Stimulated activated CD8-positive, alpha-beta memory T cell treated with anti-CD3 and anti-CD28 coated beads, Interleukin-4, amount 100 ng/mL, for 1 hour (primary cell): ENCODE measurements at places on chromosomes 16 and 17.

DNA sequence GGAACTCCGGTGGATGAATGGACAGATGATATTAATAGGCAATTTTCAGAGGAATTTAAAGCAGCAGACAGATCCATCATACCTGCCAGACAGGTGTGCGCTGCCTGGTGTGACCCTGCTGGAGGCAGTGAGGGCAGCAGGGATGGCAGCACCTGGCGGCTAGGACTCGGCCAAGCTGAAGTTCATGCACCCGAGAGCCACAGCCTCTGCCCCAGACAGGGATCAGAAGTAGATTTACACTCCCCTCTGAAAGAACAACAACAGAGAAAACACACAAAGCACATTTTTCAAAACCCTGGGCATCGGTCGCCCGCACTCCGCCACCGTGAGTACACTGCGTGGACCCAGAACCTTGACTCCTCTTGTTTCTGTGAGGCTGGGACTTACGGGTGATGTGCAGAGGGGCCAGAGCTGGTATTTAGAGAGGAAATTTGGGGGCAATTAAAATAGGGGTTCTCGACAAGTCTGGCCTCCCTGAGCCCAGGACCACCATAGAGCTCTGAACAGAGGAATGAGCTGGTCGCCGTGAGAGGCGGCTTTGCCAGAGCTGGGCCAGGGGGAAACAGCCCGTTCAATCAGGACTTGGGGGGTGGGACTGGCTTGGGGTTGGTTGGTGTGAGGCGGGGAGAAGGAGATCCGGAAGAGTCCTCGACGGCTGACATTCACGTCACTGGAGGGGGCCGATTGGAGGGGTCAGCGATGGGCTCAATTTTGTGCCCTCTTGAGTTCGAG lies 101.0 kb downstream of the METRNL start:
- DNase-seq = no peak

GRCh38 chr16:10196999-10197398 lies 14.8 kb upstream of the GRIN2A start:
- DNase-seq = no peak

DNA sequence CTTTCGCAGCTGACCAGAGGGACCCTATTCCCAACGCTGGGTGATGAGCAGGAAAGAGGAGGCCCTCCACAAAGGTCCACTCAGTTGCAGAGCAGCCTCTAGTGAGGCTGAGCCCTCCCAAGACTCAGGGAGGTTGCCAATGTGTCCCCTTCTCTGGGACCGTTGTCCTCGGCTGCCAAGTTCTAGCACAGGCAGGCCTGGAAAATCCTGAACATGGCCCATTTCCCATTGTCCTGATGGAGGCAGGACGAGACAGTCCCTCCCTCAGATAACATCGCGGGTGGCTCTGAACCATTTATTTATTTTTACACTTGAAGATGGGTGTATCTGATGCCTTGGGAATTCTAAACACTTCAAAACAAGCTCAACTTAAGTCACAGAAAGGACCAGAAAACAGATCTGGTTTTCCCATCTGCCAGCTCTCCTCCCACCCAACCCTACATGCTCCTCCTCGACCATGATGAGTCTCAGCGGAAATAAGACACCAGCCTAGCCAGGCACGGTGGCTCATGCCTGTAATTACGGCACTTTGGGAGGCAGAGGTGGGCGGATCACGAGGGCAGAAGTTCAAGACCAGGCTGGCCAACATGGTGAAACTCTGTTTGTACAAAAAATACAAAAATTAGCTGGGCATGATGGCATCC lies 12.8 kb downstream of the CDIP1 start:
- DNase-seq = no peak

- DNase-seq = no peak
These were observed 1199.3 kb downstream of the CDH11 start for GRCh38 chr16:63922560-63922959.

DNA sequence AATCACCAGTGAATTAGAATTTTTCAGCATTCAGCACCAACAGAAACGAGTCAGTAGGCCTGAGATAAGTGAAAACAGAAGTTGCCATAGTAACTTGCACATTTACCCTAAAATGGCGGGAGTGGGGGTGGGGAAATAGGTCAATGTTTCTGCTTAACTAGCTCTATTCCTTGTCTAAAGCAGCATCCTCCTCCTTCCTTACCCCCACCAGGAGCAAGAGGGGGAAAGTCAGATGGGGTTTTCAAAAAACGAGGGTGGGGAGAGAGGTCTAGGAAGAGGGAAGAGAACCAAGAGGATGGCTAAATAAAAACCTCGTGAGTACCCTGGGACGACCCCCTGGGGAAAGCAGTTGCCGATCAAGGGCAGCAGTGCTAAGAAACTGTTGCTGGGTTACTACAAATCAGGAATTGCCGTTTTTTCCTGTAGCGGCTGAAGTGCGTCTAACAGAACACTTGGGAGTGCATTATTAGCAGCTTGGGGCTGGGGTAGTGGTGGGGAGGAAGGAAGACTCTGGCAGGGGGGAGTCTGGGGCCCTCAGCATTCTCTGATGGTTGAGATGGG lies 34.4 kb upstream of the MNT start:
- no peak for DNase-seq

DNA sequence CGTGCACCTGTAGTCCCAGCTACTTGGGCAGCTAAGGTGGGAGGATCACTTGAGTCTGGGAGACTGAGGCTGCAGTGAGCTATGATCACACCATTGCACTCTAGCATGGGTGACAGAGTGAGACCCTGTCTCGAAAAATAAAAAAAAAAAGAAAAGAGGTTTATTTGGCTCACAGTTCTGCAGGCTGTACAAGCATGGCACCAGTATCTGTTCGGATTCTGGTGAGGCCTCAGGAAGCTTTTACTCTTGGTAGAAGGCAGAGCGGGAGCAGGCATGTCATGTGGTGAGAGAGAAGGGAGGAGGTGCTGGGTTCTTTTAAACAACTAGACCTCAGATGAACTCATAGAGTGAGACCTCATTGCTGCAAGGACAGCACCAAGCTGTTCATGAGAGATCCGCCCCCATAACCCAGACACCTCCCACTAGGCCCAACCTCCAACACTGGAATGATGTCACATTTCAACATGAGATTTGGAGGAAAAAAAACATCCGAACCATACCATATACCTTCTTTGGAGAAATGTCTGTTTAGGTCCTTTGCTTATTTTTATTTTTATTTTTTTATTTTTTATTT lies 10.3 kb upstream of the RMI2 start:
- no peak for DNase-seq

- DNase-seq = no peak
These were observed 8.4 kb upstream of the CDRT4 start for GRCh38 chr17:15475631-15476354.

- no peak for DNase-seq
These were observed 46.9 kb downstream of the RMI2 start for GRCh38 chr16:11392041-11392581.

DNA sequence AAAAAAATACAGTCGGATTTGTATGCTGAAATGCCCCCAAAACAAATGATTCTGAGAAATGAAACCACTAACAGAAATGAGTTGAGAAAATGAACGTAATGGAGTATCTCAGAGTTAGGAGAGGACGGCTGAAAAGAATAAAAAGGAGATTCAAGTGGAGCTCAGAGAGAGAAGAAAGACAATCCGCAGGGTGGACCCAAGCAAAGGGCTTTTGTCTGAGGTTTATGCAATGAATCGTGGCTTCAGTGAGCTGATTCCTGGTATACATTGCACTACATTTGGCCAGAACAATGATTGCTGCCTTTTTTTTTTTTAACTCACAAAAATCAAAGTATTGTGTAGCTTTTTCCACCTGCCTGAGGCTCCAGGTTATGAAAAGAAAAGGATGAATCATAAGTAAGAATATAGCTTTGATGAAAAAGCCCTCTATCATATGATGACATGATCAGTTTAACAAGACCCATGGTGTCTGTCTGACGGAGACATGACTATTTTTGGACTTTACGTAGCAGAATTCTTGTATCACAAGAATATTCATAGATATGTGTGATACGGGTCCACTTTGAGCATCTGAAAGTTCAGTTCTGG lies 4.4 kb upstream of the MED9 start:
- no peak for DNase-seq

GRCh38 chr17:61468263-61468907 lies 16.2 kb downstream of the TBX4 start:
- DNase-seq = no peak

DNA sequence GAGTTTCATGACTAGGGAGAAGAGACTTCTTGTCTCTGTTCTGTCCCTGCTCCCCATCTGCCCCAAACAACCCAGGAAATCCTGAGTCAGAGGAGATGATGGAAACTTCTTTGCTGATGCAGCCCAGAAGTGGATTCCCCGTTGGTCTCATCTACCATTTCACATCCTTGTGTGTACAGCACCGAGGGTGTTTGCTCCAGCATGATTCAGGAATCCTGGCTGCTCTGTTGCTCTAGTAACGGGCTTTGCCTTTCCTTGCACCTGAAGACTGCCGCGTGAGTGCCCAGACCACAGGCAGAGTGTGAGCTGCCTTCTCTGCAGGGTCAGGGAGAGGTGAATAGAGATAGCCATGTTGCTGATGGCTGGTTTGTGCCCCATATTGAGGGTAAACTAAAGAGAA lies 408.4 kb downstream of the CPPED1 start:
- no peak for DNase-seq

DNA sequence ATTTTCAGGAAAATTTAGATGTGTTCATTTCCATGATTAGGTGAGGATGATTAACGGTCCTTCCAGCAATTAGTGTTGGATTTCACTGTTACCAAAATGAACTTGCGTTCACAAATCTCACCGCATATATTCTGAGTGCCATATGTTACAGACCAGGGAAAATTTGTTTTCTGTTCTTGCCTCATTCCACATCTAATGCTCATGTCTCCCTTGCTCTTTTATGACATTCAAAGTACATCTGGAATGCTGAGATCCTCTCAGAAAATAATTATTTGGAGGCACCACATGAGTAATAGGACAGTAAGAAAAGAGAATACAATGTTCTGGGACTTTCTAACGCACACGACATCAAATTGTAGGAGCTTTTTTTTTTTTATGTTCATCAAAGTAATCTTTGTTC lies 406.5 kb downstream of the SHISA9 start:
- DNase-seq = no peak

DNA sequence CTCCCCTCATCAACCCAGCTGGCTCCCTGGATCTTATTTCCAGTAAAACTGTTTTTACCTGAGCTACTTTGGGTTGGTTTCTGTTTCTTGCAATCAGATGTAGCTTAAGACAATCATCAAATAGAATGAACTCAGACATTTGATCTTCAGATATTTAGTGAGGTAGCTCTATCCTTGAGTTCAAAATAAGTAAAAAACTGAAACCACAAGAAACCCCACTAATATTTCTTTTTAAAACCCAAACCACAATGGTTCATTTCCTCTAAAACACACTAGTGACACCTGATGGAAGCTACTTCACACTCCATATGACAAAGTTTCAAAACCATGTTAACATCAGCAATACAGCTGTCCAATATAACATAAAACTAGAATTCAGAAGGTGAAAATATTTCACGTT lies 37.8 kb downstream of the CACNG1 start:
- DNase-seq = no peak

GRCh38 chr16:50736448-50736847 lies 5.4 kb upstream of the CYLD start:
- DNase-seq = no peak

DNA sequence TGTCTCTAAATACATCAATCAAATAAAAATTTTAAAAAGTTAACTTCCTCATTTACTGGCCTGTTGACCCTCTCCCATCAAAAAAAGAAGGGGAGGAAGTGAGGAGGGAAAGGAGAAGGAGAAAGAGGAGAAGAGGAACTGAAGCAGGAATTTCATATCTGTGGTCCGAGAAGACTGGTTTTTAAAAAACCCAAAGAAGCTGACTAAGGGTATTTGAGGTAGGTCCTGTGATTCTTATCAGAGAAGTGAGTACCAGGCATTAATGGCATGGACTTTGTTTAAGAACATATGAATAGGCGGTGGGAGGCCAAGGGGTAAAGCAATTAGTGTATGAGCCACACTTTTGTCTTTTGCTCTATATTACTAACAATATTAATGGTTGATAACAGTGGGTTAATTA lies 2.0 kb downstream of the SLC46A1 start:
- DNase-seq = no peak

DNA sequence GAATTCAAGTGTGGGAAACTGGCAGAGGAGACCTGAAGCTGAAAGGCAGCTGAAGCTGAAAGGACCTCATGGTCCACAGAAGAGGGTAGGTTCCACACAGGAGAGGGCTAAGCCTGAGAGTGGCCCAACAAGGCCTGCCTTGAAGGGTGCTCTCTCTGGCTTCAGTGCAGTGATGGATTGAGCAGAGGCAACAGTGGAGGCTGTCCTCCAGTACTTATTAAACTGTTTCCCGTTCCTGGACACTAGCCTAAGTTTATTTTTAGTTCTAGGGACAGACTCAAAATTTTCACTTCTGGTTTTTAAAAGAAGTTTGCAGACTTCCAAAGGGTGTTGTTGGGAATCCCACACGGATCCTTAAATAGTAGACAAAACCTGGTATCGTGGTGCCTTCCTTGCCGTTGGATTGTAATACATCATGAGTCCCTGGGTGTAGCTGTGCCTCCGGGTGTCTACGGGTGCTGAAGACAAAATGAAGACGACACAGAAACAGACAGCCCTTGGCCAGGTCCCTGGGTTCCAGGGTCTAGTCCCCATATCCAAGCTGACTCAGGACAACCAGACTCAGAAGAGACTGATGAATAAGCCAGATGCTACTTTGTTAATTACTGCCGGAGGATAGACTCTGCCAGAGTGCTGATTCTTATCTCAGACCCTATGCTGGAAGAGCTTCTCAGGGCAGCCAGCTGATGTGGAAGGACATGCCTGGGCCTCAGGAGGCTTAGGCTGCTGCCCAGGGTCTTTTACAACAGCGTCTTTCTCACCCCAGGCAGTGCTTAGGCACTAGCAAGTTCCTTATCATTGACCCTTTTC lies 7.1 kb upstream of the CMTM4 start:
- DNase-seq = no peak

- no peak for DNase-seq
These were observed 19.9 kb upstream of the MRPS23 start for GRCh38 chr17:57869617-57870282.

DNA sequence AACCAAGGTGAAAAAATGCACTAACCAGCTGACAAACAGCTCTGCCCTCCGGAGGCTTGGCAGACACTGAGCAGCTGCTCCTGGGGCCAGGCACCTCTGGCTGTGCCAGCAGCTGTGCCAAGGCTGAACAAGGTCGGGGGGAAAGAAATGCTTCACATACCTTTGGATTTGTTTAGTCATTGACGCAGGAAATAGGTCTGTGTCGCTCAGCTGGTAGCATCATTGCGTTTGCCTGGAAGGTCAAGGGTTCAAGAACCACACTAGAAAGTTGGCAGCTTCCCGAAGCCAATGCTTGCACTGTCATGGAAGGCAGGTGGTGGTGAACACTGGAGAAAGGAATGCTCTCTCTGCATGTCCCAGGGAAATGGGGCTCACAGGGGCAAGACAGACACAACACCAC lies 63.5 kb downstream of the PCTP start:
- no peak for DNase-seq
